Daoy (cell line): ENCODE measurements at places on chromosomes 2 and 18.

DNA sequence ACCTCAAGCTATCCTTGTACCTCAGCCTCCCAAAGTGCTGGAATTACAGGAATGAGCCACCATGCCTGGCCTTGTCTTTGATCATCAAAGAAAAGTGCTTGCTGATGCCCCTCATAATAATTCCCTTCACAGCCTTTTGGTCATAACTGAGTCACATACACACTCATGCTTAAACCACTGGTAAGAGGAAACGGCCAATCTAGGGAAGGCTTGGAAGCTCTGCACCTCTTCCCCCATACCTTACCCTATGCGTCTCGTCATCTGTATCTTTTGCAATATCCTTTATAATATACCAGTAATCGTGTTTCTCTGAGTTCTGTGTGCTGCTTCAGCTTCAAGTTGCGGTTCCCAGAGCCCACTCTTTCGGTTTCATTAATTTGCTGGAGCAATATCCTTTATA is 4.8 kb upstream of the RNF138 start:
- DNase-seq: peak; percentile 29

DNA sequence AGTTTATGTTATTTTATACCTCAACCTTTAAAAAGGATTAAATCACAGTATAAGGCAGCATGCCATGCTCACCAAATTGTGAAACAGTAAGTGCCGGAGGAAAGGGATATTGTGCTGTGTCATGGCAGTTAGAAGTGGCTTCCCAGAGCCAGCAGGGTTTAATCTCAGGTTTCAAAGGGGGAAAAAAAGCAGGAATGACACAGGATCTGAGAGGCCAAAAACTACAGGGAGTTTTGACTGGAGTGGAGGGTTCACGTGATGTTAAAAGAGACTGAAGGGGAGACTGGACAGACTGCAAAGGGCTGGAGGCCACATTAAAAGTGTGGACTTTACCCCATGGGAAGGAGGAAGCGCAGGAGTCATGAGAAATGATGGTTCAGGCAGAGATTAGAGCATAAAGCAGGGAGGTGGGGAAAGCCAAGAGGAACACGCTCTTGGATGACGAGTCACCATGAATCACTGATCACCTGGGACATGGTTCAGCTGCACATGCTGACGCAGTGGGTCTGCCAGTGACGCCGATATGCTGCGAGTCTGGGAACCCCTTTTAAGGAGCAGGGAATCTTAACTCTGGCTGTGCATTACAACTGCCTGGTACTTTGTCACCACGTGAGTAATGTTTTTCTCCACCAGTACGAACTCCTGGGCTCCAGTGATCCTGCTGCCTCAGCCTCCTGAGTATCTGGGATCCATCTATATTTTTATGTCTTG is 6.1 kb downstream of the CHMP1B start:
- DNase-seq: peak; percentile 98

- DNase-seq: peak; percentile 79
Observed at GRCh38 chr2:177242121-177242987, 22.2 kb downstream of the NFE2L2 start.

GRCh38 chr2:85248773-85249509 is 78.8 kb downstream of the TGOLN2 start:
- peak; percentile 84 for DNase-seq

- no peak for DNase-seq
Observed at GRCh38 chr18:80105369-80106167, 3.5 kb upstream of the ADNP2 start.

GRCh38 chr2:237097911-237098702 is 12.4 kb downstream of the COPS8 start:
- peak; percentile 78 for DNase-seq

DNA sequence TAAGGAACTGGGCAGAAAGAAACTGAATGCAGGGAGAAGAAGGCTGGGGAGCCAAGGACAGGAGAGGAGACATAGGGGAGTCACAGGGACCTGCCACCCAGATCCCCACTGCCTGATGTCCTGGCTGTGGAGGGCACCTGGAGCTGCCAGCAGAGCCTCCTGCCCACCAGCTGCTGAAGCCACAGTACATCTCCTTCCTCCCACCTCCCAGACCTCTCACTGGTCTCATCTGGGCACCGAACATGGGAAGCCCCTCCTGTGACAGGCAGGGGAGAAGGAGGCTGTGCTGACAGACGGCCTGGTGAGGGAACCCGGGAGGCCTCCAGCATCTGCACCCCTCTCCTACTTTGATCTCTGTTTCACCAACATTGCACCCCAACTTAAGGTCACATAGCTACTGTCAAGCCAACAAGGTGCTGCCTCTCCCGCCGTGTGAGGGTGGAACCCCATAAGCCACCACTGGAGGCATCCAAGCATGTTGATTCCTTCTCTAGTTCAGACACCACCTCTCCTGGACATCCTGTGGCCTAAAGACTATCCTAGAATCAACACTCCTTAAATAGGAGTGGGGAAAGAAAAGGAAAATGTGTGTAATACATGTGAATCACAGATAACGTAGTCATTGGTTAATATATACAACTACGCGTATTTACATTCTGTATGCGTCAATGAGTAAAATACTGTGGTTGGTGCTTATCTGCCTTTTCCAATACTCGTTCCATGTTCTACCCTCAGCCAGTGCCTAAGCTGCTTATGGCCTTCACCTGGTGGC is 3.5 kb upstream of the RNPEPL1 start:
- no peak for DNase-seq

DNA sequence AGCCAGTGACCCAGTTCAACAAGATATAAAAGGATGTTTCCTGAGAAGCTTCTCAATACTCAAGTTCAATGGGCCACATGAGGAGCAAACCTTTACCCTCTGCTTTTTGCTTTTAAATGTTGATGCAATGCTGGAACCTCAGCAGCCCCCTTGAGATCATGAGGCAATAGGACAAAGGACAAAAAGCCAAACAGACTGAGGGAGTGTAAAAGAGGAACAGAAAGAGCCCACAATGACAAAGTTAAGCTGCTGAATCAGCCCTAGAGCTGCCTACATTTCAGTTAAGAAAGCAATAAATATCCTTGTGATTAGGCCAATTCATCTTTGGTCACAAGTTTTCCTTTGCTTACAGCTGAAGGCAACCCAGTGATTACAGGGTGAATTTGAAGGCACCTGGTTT is 76.9 kb downstream of the MRO start:
- DNase-seq: no peak

GRCh38 chr2:160970052-160970965 is 189.9 kb upstream of the TANK start:
- peak; percentile 60 for DNase-seq

DNA sequence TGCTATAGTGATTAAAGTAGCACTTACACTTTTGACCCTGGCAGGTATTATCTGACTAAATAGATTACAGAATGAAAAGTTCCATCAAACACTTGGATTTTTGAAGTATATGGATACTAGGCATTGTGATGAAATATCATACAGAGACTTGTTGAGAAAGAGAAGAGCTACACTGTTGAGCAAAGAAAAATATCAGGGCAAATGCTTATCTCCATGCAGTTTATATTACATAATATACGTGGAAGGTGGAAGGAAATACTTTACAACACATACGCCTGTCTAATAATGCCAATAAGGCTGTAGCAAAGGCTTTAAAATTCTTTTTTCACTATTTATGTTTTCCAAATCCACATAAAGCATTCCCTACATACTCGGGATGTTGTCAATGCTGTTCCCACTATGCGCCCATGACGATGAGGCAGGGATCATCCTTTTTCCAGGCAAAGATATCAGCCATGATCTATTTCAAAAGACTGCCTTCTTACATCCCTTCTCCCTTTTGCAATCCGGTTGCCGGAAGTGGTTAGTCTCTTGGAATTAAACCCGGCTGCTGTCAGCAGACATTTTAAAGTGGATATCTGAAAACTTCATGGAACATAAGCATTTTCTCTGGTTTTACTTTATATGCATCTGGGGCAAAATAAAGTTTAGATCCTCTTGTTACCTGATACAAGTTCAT is 92.6 kb upstream of the ITGA4 start:
- no peak for DNase-seq

GRCh38 chr2:69213201-69213600 is 173.8 kb downstream of the GFPT1 start:
- DNase-seq: no peak

GRCh38 chr2:190695739-190696138 is 46.9 kb downstream of the NAB1 start:
- no peak for DNase-seq

GRCh38 chr18:32368170-32368569 is 102.5 kb downstream of the GAREM1 start:
- DNase-seq: no peak

DNA sequence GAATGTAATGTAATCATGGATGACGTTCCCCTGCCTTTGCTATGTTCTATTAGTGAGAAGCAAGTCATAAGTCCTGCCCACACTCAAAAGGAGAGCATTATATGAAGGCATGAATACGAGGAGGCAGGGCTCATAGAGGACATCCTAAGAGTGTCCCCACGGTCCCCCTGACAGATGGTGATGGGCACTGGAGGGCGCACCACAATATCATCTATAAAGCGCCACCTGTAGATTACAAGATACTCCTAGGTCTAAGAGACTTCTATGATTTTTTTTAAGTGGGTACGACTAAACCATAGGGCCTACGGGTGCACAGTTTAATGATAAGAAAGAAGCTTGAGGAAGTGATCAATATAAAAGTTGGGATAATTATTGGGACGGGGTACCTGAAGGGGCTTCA is 131.0 kb downstream of the PAX3 start:
- no peak for DNase-seq

DNA sequence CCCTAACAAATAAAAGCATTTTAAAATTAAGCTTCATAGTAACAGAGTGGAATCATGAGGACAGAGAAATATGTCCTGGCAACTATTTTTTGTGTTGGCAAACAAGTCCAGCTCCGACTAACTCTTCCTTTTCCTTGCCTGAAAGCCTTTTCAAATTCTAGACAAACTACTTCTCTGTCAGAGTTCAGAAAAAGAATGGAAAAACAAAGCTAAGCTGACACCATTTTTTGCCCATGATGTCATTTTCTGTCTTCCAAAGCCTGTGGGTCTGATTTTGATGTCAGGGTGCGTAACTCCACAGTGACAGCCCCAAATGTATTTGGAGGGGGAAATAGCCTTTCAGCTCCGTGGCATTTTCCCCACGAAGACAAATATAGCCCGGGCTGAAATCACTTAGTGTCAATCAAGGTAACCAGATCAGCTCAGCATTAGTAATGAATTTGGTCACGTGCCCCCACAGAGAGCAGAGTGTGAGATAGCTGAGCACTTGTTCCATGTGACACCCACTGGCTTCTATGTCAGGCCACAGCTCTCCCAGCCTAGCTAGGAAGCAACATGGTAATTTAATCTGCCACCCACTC is 233.0 kb upstream of the SIX2 start:
- peak; percentile 68 for DNase-seq

DNA sequence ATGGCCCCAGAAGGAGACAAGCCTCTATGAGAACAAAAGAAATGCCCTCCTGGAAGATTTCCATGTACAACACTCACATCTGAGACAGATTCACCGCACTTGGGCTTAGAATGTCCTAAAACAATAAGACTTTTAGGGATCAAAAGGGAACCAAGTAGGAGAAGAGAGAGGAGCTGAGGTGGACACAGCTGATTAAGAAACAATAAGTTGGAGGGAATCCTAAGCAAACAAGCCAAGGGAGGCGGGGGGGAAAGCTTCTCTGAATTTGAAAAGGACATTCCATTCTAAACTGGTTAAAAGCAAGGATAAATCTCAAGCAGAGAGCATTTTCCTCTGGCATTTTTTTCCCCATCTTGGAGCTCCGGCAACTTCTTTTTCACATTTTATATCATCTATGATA is 9.9 kb downstream of the ACVR1 start:
- no peak for DNase-seq

DNA sequence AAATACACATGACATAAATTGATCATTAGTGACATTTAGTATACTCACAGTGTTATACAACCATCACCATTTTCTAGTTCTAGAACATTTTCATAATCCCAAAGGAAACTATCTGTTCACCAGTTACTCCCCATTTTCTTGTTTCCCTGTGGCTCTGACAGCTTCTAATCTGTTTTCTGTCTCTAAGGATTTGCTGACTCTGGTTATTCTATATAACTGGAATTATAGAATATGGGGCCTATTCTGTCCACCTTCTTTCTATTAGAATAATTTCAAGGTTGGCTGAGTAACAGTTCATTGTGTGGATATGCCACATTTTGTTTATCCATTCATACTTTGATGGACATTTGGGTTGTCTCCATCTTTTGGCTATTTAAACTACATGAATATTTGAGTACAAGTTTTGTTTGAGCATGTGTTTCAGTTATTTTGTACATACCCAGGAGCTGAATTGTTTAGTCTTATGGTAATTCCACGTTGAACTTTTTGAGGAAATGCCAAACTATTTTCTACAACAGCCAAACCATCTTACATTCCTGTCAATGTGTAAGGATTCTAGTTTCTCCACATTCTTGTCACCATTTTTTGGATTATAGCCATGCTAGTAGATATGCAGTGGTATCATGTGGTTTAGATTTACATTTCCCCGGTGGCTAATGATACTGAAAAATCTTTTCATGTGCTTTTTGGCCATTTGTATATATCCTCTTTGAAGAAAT is 20.5 kb downstream of the KIAA1328 start:
- no peak for DNase-seq

- DNase-seq: no peak
Observed at GRCh38 chr2:119523952-119524694, at the start of gene SCTR. Gene SCTR (minus strand): TSS chr2:119524483. CDS start chr2:119524226, 257 bp downstream.

DNA sequence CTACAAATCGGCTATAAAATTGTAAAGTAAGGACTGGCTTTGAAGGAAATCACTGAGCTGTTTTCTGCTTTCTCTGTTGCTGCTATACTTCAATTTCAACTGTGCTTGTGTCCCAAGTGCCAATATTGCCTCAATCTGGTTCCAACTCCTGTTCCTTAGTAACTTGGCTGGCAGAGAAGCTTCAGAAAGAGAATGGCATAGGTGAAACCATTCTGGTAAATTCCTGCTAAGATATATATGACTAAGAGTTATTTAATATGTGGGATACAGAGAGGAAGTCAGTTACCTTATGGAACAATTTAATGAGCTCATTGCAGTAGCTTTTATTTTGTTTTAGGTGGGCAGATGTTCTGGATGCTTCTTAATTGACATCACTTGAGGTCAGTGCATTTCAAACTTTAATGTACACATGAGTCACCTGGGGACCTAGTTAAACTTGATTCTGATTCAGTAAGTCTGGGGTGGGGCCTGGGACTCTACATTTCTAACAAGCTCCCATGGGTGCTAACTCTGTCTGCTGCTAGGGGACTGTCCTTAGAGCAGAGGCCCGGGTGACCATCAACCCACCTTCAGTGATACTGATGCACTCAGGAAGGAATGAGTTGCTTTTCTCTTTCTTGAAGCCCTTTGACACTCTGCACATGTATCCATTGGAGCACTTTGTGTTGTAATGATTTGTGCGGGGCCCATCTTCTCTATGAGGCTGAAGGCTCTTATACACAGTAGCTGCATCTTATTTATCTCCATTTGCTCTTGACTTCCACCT is 47.6 kb downstream of the LIPG start:
- DNase-seq: peak; percentile 45

DNA sequence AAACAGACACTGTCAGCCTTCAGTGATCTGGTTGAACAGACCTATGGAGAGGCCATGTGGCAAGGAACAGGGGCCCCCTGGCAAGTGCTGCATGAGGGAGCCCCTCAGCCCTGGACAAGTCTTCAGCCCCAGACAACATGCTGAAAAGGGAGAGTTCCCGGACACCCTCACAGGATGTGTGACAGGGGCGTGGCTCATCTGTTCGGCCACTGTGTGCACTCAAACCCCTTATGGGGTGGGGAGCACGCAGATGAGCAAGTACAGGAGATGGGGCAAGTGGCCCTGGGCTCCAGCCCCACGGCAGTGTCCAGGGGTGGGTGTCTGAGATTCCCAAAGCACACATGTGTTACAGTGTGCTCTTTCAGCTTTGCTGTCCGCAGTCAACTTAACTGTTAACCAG is 35.4 kb upstream of the MPPE1 start:
- DNase-seq: no peak

GRCh38 chr18:27749194-27749593 is 427.7 kb downstream of the CDH2 start:
- no peak for DNase-seq
